ENCODE measurements at places on chromosomes 11 and 22.

DNA sequence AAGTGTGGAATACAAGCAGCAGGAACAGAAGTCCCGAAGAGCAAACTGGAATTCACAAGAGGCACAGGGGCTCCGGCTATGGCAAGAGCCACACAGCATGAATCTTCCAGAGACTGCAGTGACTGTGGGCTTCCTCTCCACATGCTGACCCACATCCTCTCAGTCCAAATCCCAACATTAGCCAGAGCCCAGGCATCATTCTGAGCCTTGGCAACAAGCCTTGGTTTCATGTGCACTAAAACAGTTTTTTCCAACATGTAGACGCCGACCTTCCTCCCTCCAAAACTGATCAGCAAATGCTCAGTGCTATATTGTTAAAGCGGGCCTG is 91.7 kb upstream of the CSNK2A3 start:
- DNase-seq: no peak

GRCh38 chr11:86369668-86370067 is 5.0 kb upstream of the CCDC81 start:
- DNase-seq: no peak

- DNase-seq: no peak
Observed at GRCh38 chr22:22753526-22754267, 109.3 kb downstream of the GGTLC2 start.

GRCh38 chr22:36156515-36157419 is 3.8 kb downstream of the APOL3 start:
- DNase-seq: peak; percentile 71

DNA sequence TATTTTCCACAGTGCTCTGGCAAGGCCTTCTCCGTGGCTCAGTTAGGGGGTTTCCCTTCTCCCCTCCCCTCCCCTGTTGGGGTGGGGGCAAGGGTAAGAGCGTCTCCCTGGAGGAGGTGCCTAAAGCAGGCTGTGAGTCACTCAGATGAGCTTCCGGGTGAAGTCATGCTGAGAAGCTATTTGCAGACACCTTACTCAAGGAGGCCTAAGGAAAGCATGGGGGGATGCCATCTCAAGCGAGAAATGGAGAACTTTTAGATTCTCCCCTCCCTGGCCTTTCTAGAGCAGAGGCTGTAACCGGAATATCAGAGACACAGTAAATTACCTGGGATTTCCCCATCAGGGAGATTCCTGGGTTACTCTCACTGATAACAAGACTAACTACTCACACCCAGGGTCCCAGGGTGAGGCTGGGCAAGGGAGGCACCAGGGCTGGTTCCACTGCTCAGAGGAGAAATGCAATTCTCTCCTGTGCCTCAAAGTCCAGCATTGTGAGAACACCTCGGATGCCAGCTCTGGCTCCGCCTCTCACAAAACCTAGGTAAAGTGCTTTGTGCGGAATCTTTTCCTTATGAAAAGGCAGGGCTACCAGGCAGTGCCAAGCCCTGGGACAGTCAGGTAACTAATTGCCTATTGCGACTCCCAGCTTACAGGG is 123.6 kb downstream of the ABTB2 start:
- DNase-seq: no peak

DNA sequence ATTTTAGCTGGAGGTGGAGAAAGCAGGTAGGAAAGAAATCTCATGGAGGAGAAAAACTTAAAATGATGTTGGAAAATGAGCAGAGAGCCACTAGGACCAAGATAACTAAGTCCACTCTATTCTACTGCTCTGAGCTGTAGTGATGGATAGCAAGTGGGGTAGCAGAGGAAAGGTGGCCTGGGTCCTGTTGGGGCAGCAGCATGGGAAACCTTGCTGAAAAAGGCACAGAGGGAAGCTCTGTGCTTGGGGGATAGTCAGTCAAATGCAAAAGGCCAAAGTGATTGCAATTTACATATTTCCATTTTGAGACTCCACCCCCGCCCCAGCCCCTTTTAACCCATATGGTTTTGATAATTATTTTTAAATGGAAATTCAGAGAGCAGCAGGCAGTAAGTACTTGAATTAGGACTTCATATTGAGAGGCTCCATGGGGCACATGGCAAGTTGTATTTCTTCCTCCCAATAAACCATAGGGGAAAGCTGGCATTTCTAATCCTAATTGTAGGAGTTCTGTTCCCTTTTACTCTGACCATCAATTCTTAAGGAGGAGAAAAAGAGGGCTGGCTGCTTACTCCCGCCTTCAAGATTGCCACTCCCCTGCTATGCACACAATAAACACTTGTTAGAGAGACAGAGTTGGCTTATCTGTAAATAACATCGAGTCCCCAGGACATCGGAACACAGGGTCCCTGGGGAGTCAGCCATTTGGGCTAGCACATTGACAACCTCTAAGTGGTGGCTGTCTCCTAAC is 1341.5 kb upstream of the TENM4 start:
- no peak for DNase-seq

DNA sequence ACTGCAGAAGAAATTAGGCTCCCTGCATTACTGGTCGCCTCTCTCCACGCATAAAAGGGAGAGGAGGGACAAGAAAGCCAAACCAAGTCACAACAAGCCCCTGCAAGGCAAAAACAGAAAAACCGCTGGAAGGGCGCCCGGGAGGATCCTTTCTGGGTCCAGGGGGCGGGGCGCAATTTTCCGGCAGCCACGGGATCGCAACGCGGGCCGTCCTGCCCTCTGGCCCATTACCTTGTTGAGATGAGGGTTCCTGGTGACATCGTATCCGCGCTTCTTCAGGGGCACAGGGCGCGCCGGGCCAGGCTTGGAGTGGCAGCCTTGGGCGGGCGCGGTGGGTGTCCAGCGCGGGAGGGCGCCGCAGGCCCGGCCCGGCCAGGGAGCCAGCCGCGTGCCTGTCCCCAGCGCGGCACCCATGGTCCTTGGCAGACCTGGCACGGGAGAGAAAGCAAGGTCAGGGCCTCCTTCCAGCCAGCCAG is 847 bp downstream of the ME3 start:
- no peak for DNase-seq

- no peak for DNase-seq
Observed at GRCh38 chr11:131609921-131610320, 239.5 kb downstream of the NTM start.

DNA sequence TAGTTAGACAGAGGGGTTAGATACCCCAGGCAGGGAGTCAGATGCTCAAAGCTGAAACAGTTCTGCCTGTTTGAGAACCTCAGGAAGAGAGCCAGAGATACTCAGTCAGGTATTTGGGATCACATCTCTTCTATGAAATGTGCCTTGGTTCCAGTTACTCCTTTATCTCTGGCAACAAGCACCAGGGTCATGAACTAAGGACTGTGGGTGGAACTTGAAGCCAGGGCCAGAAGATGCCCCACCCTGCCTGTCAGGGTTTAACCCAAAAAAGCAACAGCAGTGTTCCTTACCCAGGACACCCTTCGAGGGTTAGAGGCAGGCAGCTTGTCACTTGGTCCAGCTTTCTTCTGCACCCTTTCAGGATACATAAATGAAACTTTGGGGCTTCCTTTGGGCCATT is 15.0 kb upstream of the WT1 start:
- no peak for DNase-seq

- no peak for DNase-seq
Observed at GRCh38 chr11:123330948-123331347, 99.1 kb upstream of the GRAMD1B start.

- no peak for DNase-seq
Observed at GRCh38 chr11:4049006-4049405, 45.6 kb upstream of the RRM1 start.

- no peak for DNase-seq
Observed at GRCh38 chr22:24366701-24367100, 60.7 kb upstream of the ADORA2A start.

DNA sequence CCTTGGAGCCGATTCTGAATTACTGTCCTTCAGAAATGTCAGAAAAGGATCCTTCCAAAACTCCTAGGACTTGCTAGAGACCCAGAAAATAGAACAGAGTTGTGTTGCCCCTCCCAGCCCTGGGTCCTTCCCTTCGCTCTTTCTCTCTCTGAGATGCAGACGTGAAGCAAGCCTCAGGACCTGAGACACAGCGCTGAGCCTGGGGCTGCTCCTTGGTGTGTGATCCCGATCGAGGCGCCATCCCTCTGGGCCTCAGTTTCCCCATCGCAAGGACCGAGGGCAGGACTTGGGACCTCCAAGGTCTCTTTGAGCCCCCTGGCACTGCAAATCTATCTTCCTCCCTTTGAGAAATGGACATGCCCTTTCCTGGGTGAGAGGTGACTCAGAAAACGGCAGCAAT is 533.5 kb downstream of the TBC1D22A start:
- DNase-seq: no peak

- no peak for DNase-seq
Observed at GRCh38 chr11:32116668-32117067, 25.8 kb downstream of the RCN1 start.

DNA sequence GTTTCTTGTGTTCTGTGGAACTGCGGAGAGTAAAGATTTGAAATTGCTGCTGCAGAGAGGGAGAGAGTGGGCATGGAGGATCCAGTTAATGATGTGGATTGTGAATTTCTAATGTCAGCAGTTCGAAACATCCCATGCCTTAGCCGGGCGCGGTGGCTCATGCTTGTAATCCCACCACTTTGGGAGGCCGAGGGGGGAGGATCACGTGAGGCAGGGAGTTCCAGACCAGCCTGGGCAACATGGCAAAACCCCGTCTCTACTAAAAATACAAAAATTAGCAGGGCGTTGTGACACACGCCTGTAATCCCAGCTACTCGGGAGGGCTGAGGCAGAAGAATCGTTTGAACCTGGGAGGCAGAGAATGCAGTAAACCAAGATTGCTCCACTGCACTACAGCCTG is 1.1 kb upstream of the CAVIN3 start:
- DNase-seq: no peak
